ENCODE measurements at places on chromosomes 1 and 21.

DNA sequence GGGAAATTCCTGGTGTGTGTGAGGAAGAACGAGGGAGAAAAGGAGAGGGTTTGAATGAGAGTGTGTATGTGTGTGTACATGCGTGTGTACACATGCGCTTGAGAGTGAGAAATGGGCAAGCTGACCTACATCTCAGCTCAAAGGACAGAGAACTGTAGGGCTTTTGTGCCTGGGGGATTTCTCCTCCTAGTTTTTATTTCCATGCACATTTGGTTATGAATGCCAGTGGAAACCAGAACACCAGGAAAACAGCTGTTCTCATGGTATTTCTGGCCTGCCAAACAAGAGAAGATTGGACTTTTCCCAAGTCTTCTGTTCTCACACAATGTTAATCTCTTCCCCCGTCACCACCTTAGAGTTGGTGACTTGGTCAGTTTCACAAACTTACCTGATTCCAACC lies 45.2 kb downstream of the SLC44A3 start:
- no peak for DNase-seq

- DNase-seq: no peak
Observed at GRCh38 chr1:36279789-36280296, 26.3 kb upstream of the SH3D21 start.

DNA sequence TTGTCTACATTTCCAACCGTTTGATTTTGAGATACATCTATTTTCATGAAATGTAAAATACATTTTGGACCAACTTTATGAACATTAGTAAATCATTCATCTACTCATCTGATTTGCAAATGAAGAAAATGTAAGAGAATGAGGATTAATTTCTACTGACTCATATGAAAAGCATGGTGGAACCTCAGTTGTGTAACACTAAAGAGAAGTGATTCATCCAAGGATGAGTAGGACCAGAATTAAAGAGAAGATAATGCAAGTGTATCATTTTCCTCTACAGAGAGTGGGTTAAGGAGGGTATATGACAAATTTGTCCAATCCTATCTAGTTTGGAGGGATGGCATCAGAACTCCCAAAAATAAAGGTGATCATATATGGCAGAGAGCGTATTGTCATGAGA lies 1967.6 kb downstream of the MRPL39 start:
- DNase-seq: no peak

- DNase-seq: no peak
Observed at GRCh38 chr1:7094509-7094908, 309.3 kb downstream of the CAMTA1 start.

DNA sequence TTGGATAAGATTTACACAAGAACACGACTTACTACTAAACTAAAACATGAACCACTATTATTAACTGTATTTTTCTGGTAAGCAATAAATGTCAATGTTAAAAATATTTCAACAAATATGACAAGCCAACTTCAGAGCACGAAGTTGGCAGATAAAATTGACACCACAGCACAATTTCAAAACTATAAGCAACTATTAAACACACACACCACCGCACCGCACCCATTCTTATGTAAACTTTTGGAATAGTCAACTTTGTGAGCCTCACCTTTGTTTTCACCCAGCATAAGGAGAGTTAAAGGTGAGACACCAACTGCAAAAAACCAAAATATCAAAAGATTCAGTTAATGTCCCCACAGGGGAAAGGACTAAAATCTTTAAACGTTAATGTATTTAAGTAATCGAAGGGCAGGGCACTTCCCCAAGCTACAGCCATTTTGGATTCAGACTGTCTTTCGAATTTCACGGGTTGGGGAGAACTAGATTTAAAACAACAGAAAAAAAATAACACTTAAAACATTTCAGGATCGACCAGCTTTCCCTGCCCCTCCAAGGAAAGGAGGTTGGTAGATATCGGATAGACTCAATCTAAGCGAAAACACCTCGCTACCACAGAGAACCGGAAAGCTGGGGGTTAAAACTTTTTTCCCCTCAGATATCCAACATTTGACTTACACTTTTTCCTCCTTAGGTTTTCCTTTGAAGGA lies 872 bp downstream of the GPBP1L1 start:
- DNase-seq: no peak

GRCh38 chr1:21568809-21569385 lies 59.7 kb downstream of the ALPL start:
- DNase-seq: no peak

- no peak for DNase-seq
Observed at GRCh38 chr1:208149776-208150514, 94.2 kb downstream of the PLXNA2 start.
